Placental pericyte (primary cell): ENCODE measurements at places on chromosomes 3 and 15. TPM values are rescaled to one million over a fixed set of nuclear protein-coding genes. Genes with fewer than 3 reads are reported as not detected.

The CFAP100 gene
- total RNA-seq: not detected in 2 replicates

The SLC28A2 gene
- total RNA-seq: not detected in 2 replicates

The SLC9A9 gene
- total RNA-seq: 4.7 and 8.8 TPM in 2 replicates

The PLS1 gene
- total RNA-seq: 0.22 and 2.1 TPM in 2 replicates

The CHRNA3 gene
- total RNA-seq: under 0.01 TPM in 1 of 2 replicates, not detected in the other

The SLC12A1 gene
- not detected in 2 replicates for total RNA-seq

The ZIC1 gene
- 0.29 TPM in 1 of 2 replicates, not detected in the other for total RNA-seq

The FAM174B gene
- total RNA-seq: 0.57 and 1.3 TPM in 2 replicates
